ENCODE measurements at places on chromosomes 6 and 20.
A peak's percentile ranks its signal among the peaks of the same experiment; 100 is the strongest.

DNA sequence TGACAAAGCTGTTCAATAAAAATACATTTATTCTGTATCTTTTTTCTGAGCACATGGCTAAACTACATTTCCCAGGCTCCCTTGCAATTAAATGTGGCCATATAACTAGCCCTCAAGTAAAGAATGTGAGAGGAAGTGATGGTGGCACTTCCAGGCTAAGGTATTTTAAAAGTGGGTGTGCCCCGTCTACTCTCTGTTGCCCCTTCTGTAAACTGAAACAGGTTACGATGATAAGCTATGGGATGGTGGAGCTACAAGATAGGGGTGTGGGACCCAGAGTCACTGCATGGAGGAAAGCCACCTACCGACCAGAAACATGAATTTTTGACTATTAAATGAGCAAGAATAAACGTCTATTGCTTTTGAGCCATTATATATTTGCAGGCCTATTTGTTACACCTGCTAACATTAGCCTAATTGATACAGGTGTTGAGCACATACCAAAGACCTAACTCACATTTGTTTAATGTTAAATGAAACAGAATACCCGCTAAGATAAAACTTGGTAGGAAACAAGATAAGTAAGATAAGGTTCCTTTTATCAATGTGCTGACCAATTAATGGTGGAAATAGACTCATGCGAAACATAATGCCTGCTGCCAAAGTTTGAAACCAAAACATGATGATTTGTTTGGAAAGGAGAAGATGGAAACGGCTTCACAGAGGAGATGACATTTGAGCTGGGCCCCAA is 3.1 kb downstream of the FYN start:
- DNase-seq: no peak

GRCh38 chr6:30172681-30173080 is 9.3 kb downstream of the TRIM15 start:
- DNase-seq: no peak

GRCh38 chr6:30781743-30782424 is 37.5 kb upstream of the IER3 start:
- DNase-seq: peak; percentile 14

DNA sequence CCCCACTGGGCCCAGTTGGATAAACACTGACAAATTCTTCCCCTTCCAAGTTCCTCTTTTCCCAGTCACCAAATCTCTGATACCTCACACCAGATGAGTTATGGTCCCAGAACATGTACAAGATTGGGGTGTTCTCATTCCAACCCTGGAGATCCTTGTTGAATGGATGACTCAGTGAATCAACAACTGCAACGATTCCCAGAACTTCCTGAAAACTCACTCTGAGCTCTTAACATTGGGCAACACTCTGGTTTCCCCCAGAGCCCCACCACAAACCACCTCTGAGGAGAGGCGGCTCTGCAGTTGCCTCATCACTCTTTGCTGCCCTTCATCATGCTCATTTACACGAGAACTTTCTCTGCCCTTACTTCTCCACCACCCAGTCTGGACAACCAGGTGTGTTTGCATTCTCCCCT is 115.2 kb downstream of the MRPL14 start:
- no peak for DNase-seq

GRCh38 chr6:122715725-122716124 is 63.8 kb upstream of the FABP7 start:
- no peak for DNase-seq

- no peak for DNase-seq
Observed at GRCh38 chr20:6692566-6693173, 74.8 kb upstream of the BMP2 start.

- no peak for DNase-seq
Observed at GRCh38 chr6:158501360-158502262, 58.3 kb upstream of the TMEM181 start.

DNA sequence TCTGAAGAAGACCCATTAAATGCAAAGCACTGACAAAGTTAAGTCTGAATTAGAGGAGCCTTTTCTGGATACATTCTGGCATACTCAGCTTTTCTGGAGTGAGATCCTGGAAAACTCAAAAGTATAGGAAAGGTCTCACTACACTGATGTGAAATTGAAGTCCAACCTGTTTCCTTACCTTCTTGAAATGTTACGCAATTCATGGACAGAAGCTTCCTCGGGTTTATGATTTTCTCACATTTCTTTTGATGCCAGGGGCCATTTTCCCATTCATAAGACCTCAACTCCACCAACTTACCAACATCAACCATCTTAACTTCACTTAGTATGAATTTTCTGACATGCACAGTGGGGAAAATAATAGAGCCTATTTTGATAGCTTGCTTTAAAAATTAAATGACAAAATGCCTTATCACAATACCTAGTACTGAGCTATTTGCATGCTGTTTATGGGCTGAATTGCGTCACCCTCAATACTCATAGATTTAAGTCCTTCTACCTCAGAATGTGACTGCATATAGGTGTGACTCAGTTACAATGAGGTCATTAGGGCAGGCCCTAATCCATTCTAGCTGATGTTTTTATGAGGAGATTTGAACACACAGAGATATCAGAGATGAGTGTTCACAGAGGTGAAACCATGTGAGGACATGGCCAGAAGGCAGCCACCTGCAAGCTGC is 73.4 kb upstream of the RAB32 start:
- no peak for DNase-seq

- no peak for DNase-seq
Observed at GRCh38 chr20:36887752-36888090, 11.8 kb downstream of the TLDC2 start.

DNA sequence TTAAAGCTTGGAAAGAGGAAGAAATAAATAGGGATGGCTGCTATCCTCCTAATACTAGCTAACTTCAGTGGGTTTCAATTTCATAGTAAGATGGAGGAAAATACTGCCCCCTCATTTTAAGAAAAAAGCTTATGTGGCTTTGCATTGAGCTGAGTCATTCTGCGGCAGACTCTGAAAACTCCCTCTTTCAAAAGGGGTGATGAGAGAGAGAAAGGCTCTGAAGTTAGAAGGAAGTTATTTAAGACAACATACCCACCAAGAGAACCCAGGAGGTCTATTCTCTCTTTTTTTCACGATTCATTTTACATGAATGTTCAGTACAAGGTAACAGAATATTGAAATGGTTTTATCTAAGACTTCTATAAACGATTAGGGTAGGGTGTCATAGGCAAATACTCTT is 4.5 kb downstream of the PRDM13 start:
- DNase-seq: no peak

GRCh38 chr20:46638898-46639274 is 12.4 kb downstream of the SLC13A3 start:
- DNase-seq: no peak

DNA sequence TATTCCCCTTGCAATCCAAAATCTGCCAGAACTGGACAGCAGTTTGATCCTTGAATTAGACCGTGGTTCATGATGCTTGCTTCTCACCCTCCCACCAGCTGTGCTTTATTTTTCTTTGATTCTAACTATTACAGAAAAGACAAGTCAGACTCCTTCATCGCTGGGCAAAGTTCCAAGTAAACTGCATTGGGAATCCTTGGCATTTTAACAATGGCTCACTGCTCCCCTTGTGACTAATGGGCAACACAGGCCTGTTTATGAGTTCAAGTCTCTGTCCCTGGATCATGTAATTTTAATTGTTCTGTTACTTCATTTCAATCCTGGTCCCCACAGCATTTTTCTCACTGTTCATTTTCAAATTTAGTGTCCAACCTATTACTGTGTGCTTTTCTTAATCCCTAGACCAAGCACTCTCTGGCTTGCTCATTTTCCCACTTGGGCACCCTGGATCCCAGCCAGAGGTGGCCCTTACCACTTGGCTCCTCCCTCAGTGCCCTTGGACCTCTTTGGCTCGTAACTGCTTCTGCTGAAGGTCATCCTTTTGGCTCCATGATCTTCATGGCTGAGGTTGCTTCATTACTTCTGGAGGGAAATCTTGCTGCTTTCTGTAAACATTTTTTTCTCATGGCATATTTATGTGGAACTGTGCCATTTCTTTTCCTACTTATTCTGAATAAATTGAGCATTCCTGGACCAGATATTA is 32.8 kb downstream of the PSMB9 start:
- no peak for DNase-seq

DNA sequence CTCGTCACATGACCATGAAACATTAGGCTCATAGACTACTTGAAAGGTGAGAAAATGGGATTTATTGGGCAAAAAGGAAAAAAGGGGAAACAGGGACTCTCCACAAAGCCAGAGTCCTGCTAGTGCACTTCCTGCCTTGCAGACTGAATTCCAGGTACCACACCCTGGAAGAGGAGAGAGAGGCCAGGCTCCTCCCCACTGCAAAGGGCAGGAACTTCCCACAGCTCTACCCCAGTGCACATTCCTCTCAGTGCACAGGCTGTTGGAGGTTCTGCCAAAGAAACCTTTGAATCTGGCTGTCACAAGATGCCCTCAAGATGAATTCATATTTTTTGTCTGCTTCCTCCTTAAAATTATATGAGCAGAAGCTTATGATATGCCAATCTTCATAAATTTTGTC is 920.4 kb upstream of the GJE1 start:
- DNase-seq: no peak

DNA sequence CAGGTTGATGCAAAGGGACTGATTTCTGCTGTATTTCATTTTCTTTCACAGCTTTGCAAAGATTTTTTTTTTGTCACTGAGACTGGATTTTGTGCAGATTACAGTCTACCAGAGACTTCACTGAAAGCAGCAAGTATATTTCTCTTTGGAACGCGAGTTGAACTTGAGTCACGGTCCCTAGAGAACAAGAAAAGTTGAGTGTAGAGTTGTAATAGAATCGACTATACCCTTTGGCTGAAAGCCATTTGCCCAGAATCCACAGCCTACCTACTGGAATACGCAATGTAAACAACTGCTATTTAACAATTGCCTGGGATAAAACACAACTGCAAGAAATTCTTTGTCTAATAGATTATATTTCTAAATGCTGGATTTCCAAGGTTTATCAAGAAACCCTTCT is 520.6 kb downstream of the HDGFL1 start:
- no peak for DNase-seq

DNA sequence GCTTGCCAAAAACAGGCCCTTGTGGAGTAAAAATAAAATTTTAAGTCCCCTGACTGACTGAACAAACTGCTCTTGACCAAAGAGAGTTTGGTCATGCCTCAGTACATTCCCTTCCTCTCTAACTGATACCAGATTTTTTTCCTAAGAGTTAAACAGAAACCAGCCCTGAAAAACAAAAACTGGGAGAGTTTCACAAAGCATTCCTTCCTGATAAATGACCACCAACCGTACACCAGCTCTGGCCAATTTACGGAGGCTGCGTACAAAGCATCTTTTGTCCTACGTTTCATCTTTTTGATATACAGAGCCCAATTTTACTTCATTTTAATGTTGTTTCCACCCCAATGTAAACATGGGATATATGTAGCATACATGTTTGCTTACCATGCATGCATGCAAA is 477.4 kb upstream of the HTR1E start:
- no peak for DNase-seq

DNA sequence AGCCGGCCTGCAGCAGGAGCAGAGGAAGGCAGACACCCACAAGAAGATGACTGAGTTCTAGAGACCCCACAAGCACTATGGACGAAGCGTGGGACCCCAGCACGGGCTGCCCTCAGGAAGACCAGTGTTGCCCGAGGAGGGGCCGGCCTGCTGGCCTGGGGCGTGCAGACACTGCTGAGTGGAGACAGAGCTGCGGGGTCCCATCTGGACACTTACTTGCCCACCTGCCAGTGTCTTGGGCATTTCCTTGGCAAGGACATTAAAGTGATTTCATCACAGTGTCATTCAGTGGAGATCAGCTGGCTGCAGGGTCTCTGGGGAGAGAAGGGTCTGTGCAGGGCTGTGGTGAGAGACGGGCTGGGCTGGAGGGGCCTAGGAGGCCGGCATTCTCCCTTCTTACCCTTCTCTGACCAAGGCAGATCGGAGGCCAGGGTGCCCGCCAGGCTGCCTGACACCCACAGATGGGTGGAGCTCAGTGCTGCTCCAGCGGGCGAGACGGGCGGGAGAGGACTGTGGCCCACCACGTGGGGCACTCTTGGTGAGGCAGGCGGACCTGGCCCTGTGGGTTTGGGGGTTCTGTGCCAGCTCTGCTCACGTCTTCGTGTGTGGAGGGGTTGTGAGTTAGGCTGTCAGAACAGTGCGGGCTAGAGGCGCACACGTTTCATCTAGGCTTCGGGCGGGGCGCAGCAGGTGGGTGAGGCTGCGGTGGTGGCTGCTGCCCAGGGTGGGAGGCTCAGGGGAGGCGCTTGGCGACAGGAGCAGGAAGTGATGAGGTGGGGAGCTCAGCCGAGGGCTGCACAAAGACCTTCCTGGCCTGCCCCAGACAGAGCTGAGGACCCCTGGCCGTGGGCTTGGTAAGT is at the start of gene LIME1:
Gene LIME1, plus strand, starts transcription at position 806 of the 860 bp plus-strand sequence. CDS start 886 bp downstream, outside the sequence.
- DNase-seq: peak; percentile 72

GRCh38 chr6:13990796-13991195 is 66.0 kb downstream of the RNF182 start:
- no peak for DNase-seq

DNA sequence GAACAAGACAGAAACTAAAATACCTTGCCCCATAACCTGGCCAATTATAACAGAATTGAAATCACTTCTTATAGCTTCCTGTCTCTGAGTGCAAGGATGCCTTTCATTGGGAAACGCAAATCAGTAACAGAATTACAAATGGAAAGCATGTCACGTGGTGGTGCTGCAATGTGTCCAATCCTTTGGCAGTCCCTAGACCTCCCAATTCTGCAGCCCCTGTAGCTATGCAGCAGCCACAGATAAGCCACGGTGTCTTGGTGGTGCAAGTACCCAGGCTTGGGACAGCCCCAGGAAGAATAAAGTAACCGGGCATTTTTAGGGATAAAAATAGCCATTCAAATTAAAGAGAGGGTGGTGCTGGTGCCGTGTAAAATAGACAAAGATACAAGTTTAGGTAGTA is 134.6 kb upstream of the CCN2 start:
- DNase-seq: no peak

GRCh38 chr20:11755071-11755841 is 162.4 kb upstream of the BTBD3 start:
- DNase-seq: no peak

DNA sequence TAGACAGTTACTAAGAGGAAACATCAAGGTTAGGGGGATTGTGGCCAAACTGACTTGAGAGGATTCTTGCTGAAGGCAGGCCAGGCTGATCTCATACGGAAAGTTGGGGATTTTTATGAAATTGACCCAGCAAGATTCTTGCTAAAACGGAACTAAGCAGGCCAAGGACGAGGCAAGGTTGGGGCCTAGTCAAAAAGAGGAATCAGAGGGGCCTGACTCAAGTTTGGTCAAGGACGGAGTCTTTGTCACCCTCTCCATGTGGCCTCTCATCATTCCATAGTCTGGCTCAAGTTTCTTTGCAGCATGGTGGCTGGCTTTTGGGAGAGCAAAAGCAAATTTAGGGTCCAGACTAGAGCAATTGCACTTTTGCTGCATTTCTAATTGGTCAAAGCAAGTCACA is 7.9 kb upstream of the HECA start:
- DNase-seq: no peak

DNA sequence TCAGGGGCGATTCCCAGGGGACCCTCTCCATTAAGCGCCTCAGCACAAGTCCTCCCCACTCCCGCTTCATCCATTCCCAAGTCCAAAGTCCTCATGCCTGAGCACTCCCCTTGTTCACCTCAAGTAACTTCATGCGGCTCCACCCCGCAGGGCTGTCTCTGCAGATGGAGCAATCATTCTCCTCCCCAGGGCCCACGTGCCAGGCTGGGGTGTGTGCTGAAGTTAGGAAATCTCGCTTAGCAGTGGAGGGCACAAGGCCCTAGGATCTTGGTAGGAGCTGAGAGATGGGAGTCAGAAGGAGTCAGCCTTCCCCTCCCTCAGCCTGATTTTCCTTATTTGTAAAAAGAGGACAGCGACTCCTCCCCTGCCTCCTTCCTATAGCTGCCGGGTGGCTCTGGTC is 3.5 kb downstream of the TGM3 start:
- no peak for DNase-seq
